ENCODE measurements at places on chromosomes 1 and 21.
A peak's percentile ranks its signal among the peaks of the same experiment; 100 is the strongest.

DNA sequence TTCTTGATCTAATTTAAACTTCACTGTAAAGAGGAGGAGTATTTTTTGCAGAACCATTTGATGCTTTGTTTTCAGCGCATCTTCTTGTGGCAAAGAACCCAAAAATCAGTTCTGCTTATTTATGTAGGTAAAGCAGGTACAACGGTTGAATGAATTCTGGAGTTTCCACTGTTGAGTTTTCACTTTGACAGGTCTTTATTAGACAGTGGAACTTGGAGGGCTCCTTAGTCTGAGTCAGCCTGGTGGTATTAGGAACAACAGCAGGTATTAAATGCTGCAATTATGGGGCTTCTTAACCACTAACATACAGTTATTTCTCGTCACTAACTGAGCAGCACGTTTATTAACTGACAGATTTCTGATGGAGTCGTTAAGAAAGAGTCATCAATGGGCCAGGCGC lies 1.2 kb downstream of the LRIG2 start:
- no peak for DNase-seq

DNA sequence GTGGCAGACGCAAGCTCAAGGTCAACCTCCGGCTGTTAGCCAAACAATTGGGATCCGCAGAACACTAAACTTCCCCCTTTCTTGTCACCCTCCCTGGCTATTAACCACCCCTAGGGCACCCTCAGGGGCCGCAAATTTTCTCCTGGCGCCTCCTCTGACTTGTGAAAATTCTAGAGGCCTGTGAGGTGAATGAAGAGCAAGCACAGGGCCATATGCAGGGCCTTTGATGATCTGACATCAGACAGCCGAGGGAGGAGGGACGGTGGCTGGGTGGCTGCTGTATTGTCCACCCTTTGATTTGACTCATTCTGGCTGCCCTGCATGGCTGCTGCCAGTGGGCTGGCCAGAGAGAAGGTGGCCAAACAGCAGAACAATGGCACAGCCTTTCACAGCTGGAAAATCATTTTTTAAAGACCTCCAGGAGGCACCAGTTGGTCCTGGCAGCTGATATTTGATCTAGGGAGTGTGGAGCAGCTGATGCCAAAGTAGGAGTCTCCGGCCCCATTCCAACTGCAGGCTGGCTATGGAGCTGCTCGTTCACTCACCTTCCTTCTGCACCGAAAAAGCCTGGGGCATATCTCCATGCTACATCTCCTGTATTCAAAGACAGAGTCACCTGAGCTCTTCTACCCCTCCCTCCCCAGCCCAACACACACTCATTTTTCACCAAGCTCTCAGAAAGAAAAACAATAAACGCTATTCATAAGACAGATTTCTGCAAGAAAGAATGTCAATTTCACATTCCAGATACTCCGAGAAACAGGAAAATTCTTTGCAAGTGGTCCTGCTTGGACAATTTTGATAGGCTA lies 44.9 kb upstream of the BARHL2 start:
- DNase-seq, result no peak

GRCh38 chr1:117674521-117675400 lies 68.9 kb downstream of the TENT5C start:
- DNase-seq, result peak; percentile 49

GRCh38 chr1:36528361-36529349 lies 45.9 kb upstream of the CSF3R start:
- no peak for DNase-seq

- no peak for DNase-seq
Measured at GRCh38 chr1:57046462-57046861, 80.6 kb upstream of the C8B start.

DNA sequence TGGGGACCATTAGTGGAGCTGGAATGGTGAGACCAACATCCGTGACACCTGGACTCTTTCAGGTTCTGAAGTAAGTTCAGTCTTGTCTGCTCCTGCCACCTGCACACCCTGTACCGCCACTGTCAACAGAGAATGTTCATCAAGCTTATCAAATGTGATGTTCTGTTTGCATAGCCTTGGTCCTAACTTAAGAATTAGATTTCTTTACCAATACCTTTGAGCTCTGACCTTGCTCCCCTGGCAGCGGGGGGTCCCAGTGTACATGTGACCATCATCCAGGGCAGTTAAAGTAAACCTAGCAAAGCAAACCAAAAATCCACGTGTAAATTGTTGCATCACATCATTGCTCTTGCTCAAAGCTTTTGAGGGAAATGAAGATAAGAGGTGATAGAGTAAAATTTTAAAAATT lies 14.5 kb downstream of the SLC25A33 start:
- no peak for DNase-seq

DNA sequence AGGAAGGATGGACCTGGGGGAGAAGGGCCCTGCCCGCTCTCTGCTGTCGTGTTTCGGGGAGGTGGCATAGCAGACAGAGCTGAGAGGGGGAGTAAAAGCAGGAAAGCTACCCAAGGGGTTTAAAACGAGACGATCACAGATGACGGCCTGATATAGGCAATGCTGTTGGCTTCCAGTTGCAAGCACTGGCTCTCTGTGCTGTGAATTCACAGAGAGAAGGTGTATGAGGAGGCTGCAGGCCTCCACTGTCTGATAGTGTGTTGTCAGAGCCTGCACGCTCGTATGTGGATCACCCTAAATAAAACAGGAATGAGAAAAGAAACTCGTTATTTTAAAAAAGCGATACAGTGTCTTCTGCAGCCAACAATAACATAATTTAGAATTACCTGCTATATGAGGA lies 57.4 kb downstream of the LGR6 start:
- no peak for DNase-seq

- DNase-seq, result no peak
Measured at GRCh38 chr1:46599059-46599970, 4.8 kb downstream of the MKNK1 start.

DNA sequence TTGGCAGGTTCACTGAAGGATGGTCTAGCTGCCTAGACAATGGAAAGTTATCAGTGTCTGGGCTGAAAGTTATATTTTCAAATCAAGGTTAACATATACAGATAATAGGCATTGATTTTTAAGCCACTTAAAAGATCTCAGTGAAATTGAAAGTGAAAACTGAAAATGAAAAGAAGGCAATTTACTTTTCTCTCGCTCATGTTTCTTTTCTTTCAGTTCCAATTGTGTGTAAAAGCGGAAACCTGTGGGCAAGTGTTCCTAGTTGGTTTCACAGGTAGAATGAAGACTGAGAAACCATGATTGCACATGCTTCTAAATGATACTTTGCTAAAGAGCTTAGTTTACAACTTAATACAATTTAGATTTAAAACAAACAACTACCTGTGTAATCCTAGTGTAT lies 383.7 kb downstream of the ZP4 start:
- DNase-seq, result peak; percentile 14

- DNase-seq, result peak; percentile 13
Measured at GRCh38 chr1:207672522-207673130, 27.7 kb downstream of the CR1L start.

DNA sequence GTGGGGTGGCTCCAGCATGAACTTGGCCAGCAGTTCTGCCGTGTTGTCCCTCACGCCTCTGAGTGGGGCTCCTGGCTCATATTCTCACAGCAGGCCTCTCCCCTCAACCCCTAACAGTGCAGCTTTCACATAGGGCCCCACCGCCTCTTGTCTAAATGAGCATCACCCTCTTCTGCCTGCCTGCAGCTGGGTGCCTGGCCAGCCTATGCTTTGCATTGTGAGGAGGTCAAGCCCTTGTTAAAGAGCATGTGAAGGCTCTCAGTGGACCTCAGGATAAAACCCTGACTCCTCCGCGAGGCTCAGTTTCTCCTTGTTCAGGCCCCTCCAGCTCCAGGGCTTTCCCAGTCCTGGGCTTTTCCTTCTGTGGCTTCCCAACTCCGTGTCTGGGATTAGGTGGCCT lies 34.8 kb downstream of the CRYAA start:
- DNase-seq, result no peak

DNA sequence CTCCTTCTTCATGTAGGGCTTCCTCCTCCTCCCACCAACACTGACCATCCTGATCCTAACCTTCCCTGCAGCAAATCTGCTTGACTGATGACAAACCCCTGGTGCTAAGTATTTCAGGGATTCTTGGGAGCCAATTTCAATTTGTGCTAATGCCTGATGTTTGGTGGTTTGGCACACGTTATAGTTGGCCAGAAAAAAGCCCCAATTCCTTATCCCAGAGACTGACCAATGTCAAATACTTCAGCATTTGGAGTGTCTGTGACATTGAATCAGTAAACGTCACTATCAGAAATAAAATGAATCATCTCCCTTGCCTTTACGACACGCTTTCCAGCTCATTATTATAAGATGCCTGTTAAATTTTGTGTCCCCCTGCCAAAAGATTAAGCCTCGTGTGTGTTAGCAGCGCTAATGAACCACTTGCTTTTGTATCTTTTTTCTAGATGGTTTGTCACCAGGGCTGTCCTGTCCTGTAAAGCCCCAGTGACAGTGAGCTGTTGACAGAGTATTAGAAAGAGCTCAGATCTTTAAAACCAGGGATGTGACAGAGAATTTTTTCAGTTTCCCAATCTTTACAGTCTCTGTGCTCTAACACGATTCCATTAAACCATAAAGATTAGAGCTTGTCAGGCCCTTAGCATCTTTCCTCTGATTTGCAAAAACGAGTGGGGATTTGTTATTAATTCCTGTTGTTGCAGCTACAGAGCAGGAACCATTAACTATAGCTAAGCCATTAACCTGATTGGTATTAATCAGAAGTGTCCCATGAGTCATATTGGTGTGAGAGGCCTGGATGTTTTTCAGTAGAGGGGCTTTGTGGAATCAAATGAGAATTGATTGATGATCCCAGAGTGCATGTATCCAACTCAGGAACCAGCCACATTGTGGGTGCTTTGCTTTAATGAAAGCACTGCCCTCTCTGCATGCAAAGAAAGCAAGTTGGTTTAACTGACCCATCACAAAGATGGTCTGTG lies 665.1 kb upstream of the PLXNA2 start:
- DNase-seq, result no peak

DNA sequence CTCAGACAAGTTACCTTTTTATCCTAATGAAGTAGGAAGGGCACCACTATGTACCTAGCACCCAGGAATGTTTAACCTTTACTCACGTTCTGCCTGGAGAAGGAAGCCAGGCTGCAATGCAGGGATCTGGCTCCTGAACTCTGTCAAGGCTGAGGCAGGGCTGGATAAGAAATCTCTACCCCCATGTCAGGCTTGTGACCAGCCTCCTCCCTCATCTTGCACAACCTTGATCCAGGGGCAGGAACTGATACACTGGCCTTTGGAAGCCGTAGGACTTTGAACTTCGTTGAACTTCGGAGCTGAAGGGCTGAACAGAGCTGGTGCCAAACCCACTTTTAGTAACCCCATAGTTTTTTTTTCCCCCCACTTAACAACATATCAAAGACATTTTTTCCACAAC lies 8.0 kb upstream of the AKR1A1 start:
- DNase-seq, result no peak

- no peak for DNase-seq
Measured at GRCh38 chr1:13888351-13888986, 188.5 kb downstream of the PRDM2 start.

DNA sequence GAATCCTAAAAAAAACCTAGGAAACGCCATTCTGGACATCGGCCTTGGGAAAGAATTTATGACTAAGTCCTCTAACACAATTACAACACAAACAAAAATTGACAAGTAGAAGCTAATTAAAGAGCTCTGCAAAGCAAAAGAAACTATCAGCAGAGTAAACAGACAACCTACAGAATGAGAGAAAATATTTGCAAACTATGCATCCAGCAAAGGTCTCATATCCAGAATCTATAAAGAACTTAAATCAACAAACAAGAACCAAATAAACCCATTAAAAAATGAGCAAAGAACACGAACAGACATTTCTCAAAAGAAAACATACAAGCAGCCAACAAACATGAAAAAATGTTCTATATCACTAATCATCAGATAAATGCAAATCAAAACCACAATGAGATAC lies 58.6 kb downstream of the PTGFR start:
- no peak for DNase-seq

DNA sequence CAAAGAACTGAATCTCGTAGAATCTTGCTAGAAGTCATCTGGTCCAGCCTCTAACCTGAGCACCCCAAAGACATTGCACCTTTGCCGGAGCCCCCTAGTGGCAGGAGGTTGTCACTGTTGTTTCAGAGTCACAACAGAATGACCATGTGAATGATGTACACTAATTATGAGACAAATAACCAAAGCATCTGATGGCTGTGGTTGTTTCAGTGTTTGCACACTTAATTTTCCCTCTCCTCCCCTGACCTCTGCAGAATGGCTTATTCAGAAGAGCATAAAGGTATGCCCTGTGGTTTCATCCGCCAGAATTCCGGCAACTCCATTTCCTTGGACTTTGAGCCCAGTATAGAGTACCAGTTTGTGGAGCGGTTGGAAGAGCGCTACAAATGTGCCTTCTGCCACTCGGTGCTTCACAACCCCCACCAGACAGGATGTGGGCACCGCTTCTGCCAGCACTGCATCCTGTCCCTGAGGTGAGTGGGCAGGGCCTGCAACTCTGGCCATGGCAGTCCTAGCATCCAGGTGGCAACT lies 26.4 kb downstream of the TRAF5 start:
- peak; percentile 34 for DNase-seq

DNA sequence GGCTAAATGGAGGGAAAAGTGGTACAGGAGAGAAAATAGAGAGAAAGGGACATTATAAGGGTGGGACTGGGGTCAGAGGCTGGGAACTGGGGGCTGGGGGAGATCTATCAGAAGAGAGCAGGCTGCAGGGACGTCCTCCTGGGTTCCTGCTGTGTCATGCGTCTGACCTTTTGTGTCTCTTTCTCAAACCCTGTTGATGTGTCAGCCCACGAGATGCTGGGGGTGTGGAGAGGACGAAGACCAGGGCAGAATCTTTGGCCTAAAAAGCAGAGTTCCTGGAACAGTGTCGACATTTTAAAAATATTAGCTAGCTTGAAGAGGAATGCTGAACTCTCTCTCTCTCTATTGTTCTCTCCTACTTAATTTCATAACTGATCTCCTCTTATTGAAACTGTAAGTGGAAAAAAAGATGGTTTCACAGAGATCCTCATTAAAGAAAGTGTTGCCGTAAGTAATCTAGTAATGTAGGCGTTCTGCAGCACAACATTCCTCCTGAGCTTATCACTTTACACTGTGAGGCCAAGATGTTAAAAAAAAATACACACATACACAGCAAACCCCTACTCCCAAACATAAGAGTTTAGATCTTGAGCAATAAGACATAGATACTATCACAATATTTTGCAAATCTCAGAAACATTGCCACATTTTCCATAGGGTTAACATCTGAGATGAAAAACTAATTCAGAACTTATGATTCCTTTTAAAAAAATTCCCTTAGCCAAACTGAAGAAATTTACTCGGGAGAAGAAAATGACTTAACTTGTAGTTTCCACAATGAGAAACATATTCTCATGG lies 52.6 kb downstream of the RUNX1 start:
- no peak for DNase-seq

GRCh38 chr1:156738916-156739315 lies 2.0 kb downstream of the MRPL24 start:
- DNase-seq, result no peak

- no peak for DNase-seq
Measured at GRCh38 chr21:33126569-33126968, 56.6 kb downstream of the OLIG1 start.

- DNase-seq, result no peak
Measured at GRCh38 chr1:218463194-218464156, 118.3 kb downstream of the TGFB2 start.
